Breast epithelium (tissue), 4 donors: ENCODE measurements at places on chromosomes 4 and X. TPM values are rescaled to one million over a fixed set of nuclear protein-coding genes. Genes with fewer than 3 reads are reported as not detected.

GRCh38 chr4:162830899-162831298 lies 335.8 kb downstream of the NAF1 start:
- no peak overlapping the region for H3K27ac ChIP-seq
- no peak for DNase-seq
- H3K36me3 ChIP-seq, result no peaks in the 10 kb centered on the region
- no peaks in the 10 kb centered on the region for H3K27me3 ChIP-seq

TCEAL2 gene
- total RNA-seq, result 0.66 TPM

- no peaks in the 10 kb centered on the region for H3K27me3 ChIP-seq
- H3K4me3 ChIP-seq, result no peak overlapping the region
- no peak for DNase-seq
- H3K4me1 ChIP-seq, result no peaks in the 10 kb centered on the region
These were observed 43.5 kb downstream of the CHRNA9 start for GRCh38 chr4:40378619-40379018.

FMR1NB gene
- total RNA-seq, result not detected

- DNase-seq, result no peak
- H3K4me3 ChIP-seq, result no peak overlapping the region
- no peaks in the 10 kb centered on the region for H3K4me1 ChIP-seq
- no peaks in the 10 kb centered on the region for H3K27me3 ChIP-seq
- no peaks in the 10 kb centered on the region for H3K36me3 ChIP-seq
- no peak overlapping the region for H3K27ac ChIP-seq
These were observed 184.8 kb downstream of the ARHGAP24 start for GRCh38 chr4:85659610-85660218.

- H3K4me3 ChIP-seq, result peak overlapping the region; percentile 94
- H3K36me3 ChIP-seq, result no peaks in the 10 kb centered on the region
- no peak for DNase-seq
- H3K27ac ChIP-seq, result peak overlapping the region; percentile 96
These were observed 504 bp upstream of the PDLIM3 start for GRCh38 chr4:185535612-185536410.

GRCh38 chr4:120977435-120977997 lies 55.0 kb upstream of the PRDM5 start:
- no peak for DNase-seq
- H3K4me1 ChIP-seq, result no peaks in the 10 kb centered on the region
- no peaks in the 10 kb centered on the region for H3K27me3 ChIP-seq
- H3K36me3 ChIP-seq, result no peaks in the 10 kb centered on the region

DNA sequence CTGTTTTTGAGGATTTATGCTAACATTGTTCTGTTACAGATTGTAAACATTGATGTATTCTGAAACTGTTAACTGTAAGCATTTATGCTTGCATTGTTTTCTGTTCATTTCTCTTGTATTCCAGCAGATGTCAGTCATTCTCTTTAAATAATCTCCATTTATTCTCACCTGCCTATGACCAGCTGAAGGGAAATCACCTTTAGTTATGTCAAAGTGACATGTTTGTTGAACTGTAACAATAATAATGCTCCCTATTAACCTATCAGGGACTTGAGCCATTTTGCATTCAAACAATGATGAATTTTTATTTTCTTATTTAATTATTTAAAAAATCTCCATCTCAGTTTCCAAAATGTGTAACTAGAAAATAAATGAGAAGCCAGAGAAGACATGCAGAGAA lies 58.0 kb downstream of the SPCS3 start:
- H3K27me3 ChIP-seq, result no peaks in the 10 kb centered on the region
- H3K4me1 ChIP-seq, result no peaks in the 10 kb centered on the region
- H3K36me3 ChIP-seq, result no peaks in the 10 kb centered on the region

SH3D19 gene
- total RNA-seq, result 82.9 TPM

DNA sequence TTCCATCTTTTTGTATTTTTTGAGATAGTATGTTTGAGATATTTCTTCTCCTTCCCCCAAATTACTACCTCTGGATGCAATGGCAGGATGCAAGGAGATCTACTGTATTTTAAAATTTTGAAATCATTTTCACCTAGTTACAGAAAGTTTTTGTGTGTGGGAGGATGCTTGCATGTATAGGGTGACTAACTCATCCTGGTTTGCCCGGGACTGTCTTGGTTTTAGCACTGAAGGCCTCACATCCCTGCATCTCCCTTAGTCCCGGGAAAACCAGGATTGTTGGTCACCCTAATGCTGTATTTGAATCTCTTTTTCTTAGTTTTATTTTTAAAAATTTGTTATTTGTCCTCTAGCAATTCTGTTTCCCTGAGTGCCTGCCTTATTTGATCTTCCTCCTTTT lies 12.1 kb downstream of the SUPT20HL2 start:
- no peaks in the 10 kb centered on the region for H3K36me3 ChIP-seq
- H3K4me1 ChIP-seq, result no peaks in the 10 kb centered on the region
- peaks cover 47% of the 10 kb centered on the region for H3K27me3 ChIP-seq
- H3K4me3 ChIP-seq, result no peak overlapping the region
- H3K27ac ChIP-seq, result no peak overlapping the region

- peak; percentile 51 for DNase-seq
- H3K4me1 ChIP-seq, result no peaks in the 10 kb centered on the region
- H3K4me3 ChIP-seq, result no peak overlapping the region
- no peaks in the 10 kb centered on the region for H3K27me3 ChIP-seq
- H3K27ac ChIP-seq, result peak overlapping the region; percentile 84
- H3K36me3 ChIP-seq, result no peaks in the 10 kb centered on the region
These were observed 148.8 kb downstream of the MGST2 start for GRCh38 chr4:139814323-139815015.

PROM1 gene
- 0.64 TPM for total RNA-seq

DNA sequence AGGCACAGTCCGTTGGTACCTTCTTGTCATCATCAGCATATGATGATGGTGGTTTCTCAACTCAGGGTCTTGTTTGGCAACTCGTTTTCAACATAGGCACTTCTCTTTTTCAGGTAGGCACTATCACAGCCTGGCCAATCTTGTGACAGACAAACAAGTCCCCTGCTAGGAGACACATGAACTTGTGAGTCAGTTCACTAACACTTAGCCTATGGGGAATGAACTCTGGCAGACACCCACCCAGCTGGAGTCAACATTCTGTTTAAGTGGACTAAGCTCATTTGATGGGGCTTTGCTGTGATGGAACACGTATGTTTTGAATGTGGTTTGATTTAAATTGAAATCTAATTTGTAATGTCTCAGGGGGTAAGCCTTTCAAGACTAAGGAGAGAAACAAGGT lies 100.7 kb upstream of the MAMLD1 start:
- no peaks in the 10 kb centered on the region for H3K36me3 ChIP-seq
- no peak overlapping the region for H3K27ac ChIP-seq
- no peak overlapping the region for H3K4me3 ChIP-seq
- H3K27me3 ChIP-seq, result no peaks in the 10 kb centered on the region
- no peaks in the 10 kb centered on the region for H3K4me1 ChIP-seq

DNA sequence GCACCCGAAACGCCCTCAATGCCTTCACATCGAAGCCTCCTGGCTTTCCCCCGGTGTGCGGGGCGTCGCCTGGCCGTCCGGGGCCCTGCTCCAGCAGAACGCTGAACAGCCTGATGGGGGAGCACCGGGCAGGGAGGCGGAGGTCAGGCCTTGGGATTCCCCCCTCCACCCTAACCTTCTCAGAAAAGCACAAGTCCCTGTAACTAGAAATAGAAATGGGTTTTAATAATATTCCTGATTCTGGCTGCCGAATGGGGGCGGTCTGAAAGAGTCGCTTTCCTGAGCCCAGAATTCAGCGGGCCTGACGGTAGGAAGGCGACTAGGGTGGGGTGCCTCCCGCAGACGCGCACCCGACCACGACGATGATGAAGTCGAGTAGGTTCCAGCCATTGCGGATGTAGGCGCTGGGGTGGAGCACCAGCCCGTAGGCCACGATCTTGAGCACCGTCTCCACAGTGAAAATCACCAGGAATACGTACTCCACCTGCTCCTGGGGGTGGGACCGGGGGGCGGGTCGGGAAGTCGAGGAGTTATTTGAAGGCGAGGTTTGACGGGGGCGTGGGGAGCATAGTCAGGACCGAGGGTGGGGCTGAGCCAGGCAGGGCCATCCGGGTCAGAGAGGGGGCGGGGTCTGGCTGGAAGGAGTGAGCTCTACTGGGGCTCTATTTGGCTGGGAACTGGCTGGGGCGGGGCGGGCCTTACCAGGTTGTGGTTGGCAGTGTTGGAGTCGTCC lies 2.5 kb downstream of the CACNA1F start:
- H3K27ac ChIP-seq, result peak overlapping the region; percentile 54
- H3K36me3 ChIP-seq, result no peaks in the 10 kb centered on the region
- H3K4me3 ChIP-seq, result peak overlapping the region; percentile 22
- no peaks in the 10 kb centered on the region for H3K4me1 ChIP-seq

DNA sequence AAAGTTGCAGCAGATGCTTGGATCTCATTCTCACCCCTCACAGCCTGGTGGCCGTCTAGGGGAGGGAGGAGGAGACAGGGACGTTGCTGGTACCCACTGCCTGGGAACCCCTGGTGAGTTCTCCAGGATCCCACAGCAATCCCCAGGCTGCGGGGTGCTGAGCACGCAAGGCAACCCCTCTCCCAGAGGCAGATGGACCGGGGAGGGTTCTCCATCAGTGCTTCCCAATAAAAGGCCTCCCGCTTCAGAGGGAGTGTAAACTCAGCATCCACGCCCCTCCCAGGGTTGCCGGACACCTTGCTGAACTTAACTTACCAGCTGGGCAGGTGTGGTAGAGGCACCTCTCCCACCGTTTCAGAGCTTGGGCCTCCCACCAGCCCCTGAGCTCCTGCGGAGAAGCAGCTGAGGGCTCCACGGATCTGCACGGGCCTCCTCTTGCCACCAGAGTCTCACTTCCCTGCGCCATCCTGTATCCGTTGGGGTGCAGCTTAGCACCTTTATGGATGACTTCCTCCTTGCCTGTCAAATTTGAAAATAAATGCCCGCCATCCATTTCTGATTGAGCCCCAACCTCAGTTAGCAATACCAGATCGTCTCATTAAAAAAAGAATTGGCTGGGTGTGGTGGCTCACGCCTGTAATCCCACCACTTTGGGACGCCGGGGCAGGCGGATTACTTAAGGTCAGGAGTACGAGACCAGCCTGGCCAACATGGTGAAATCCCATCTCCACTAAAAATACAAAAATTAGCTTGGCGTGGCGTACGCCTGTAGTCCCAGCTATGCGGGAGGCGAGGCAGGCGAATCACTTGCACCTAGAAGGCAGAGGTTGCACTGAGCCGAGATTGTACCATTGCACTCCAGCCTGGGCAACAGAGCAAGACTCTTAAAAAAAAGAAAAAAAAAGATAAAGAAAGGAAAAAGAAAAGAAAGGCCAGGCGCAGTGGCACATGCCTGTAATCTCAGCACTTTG lies 14.8 kb upstream of the TBC1D14 start:
- DNase-seq, result no peak
- peaks cover 11% of the 10 kb centered on the region for H3K4me1 ChIP-seq
- no peak overlapping the region for H3K4me3 ChIP-seq
- no peak overlapping the region for H3K27ac ChIP-seq
- H3K27me3 ChIP-seq, result no peaks in the 10 kb centered on the region
- H3K36me3 ChIP-seq, result no peaks in the 10 kb centered on the region

FAM149A gene
- total RNA-seq, result 7.9 TPM

DNA sequence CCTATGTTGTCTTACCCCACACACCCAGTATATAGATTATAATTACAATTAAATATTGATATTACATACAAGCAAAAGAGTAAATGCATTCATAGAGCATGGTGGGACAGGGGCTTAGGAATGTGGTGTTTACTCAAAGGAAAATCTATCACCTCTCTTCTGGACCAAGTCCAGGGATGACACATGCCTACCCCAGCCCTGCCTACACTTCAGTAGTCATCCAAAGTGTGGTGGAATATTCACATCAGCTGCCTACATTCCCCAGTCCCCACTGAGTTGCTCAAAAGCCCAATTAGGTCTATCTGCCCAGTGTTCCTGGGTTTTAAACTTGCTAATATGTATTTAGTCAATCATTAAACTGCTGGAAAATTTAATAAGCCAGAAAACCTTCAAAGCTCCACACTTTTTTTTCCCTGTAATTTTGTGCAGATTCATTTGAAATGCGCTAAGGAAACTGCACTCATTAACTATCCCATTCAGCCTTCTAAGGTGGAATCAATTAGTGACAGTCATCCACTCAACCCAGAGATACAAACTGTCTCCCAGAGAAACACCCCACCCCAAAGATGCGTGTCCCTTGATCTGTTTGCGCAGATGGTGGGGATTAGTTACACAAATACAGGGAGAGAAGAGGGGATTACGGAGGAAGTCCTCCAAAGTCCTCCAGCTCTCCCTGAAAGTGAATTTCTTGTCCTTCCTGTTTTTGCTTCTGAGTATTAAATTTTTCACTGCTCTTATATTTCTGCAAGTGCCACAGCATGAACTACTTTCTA lies 91.7 kb upstream of the KDR start:
- no peak overlapping the region for H3K27ac ChIP-seq
- H3K4me1 ChIP-seq, result peaks cover 2% of the 10 kb centered on the region
- H3K36me3 ChIP-seq, result no peaks in the 10 kb centered on the region
- no peak for DNase-seq
- no peak overlapping the region for H3K4me3 ChIP-seq

DNA sequence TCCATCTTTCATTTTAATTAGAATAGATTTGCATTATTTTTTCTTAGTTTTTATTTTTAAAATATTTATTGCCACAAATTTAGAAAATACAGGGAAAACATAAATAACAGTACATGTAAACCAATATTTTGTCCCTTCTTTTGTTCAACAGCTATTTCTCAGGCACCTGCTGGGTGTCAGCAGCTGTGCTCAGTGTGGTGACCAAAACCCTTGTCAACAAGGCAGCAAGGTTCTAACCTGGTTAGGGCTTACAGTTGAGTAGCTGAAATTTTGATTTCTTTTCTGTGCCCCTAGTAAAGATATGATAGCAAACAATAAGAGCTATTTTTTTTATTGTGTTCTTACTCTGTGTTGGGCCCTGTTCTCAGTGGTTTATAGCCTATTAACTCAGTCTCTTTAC lies 128.1 kb downstream of the PTTG2 start:
- H3K27ac ChIP-seq, result no peak overlapping the region
- H3K36me3 ChIP-seq, result no peaks in the 10 kb centered on the region
- no peak for DNase-seq
- H3K27me3 ChIP-seq, result no peaks in the 10 kb centered on the region
- H3K4me3 ChIP-seq, result no peak overlapping the region

NXF2 gene
- not detected for total RNA-seq

TAF7L gene
- total RNA-seq, result 0.32 TPM

DNA sequence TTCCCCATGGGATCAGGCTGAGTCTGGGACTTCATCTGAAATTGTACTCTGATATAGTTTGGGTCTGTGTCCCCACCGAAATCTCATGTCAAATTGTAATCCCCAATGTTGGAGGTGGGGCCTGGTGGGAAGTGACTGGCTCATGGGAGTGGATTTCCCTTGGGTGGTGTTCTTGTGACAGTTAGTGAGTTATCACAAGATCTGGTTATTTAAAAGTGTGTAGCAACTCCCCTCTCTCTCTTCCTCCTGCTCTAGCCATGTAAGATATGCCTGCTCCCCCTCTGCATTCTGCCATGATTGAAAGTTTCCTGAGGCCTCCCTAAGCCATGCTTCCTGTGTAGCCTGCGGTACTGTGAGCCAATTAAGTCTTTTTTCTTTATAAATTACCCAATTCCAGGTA lies 61.0 kb downstream of the RASGEF1B start:
- no peaks in the 10 kb centered on the region for H3K4me1 ChIP-seq
- DNase-seq, result no peak
- no peaks in the 10 kb centered on the region for H3K36me3 ChIP-seq
- H3K27ac ChIP-seq, result no peak overlapping the region
- no peak overlapping the region for H3K4me3 ChIP-seq
